Stimulated activated CD4-positive, alpha-beta T cell treated with anti-CD3 and anti-CD28 coated beads, Interleukin-1b, Interleukin-23, amount 100 ng/mL, for 4 hours (primary cell): ENCODE measurements at places on chromosomes 5 and 9.

GRCh38 chr5:24364711-24365110 lies 280.1 kb downstream of the CDH10 start:
- no peak for DNase-seq

GRCh38 chr5:60356745-60357144 lies 343.2 kb downstream of the DEPDC1B start:
- no peak for DNase-seq

DNA sequence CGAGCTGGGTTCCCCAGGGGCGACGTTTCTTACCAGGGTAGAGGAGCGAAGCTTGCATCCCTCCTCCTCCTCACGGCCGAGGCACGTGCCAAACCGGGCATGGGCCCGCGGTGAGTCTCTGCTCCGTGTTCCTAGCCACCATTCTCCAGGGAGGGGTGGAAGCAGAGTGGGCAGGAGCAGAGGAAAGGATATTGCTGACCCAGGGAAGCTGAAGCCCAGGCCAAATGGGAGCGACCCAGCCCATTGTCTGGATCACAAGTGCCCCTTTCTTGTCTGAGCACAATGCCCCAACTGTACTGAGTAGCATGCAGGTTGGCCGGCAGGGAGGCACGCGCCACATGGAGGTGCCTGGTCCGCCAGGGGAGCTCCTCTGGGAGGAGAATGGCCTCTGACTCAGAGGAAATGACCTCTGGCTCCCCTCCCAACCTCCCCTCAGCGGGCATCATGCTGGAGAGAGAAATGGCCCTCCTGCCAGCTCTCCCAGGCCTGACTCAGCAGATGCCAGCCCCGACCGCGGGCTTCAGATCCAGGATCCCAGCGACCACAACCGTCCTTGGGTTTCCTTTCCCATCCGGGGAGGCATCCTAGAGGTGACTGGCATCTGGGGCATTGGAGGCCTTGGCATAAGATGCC lies 1.1 kb downstream of the PRR7 start:
- no peak for DNase-seq

GRCh38 chr5:168979135-168979534 lies 321.8 kb downstream of the SLIT3 start:
- DNase-seq, result no peak

DNA sequence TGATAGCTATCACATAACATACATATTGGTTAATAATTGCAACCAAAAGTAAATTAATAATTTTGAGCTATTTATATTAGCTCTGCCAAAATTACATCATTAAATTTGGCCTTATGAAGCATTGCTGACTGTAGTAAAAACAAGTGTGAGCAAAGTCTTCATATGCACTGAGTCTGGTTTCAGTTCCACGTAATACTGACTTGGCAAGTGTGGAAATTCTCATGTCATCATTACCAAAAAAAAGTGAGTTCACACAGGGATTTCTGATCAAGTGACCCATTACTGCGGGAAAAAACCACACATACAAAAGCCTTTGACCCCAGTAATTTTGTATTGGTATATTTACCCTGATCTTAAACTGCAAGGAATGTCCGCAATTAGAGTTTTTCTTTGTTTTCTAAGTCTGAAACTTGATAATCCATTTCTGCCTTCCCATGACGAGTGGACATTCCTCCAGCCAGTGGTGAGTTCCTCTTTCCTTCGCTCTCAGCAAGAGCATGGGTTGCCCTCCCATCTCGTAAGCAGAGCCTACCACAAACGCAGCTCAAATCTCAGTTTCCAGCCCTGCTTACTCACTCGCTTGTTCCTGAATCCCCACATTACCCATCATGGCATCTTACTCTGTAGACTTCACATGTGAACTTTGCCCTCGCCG lies 220.2 kb upstream of the DMRT1 start:
- no peak for DNase-seq

DNA sequence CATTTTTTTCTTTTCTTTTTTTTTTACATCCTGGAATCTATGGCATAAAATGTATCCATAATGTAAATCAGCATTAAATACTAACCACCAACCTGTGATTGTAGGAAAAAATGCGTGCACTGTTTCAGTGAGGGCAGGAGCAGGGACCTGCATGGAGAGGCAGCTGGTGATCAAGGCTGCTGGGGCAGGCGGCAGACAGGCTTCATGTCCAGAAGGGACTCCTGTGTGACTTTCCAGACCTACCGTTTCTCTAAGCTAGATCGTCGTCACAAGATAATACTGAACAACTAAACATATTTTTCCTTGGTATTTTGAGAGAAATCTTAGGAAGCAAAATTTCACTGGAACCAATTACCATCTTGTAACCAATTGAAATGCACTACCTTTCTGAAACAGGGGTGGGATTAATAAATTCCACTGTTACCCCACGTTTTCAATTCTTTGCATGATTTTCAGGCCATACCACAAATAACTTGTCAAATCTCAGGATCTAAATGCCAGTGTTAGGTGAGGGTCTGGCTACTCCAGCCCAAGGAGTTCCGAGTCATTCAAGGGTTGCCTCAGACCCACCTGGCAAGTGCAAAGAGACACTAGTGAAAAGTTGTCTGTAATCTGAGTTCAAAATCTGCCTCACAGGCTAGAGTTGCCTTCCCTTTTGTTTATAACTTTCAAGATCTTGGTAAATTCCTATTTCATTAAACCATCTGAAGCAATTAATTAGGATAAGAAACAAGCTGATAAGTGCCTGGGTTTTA lies 198.2 kb downstream of the SEMA5A start:
- no peak for DNase-seq

- DNase-seq, result no peak
Measured at GRCh38 chr5:177035976-177036375, 13.5 kb downstream of the ZNF346 start.

GRCh38 chr9:114261026-114261425 lies 61.9 kb upstream of the ORM1 start:
- no peak for DNase-seq

DNA sequence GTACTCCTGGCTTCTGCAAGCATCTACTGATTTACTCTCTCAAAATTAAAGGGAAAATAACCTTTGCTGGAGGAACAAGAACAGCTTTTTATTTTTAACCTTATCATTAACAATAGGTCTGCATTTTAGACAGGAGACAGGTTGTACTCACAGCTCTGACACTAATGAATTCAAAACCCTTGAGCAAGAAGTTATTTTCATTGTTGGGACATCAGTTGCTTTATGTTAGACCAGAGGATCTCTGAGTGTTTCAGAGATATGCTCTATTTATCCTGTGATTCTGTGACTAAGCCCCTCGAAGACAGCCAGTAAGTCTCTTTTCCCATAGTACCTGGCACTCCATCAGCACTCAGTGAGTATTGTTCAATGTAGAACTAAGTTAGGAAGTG lies 190.2 kb upstream of the PCSK5 start:
- DNase-seq, result no peak

GRCh38 chr5:181166812-181167733 lies 19.7 kb downstream of the OR2V2 start:
- no peak for DNase-seq

GRCh38 chr9:3868012-3868411 lies 342.2 kb upstream of the RFX3 start:
- no peak for DNase-seq

GRCh38 chr5:17228821-17229291 lies 11.4 kb downstream of the BASP1 start:
- no peak for DNase-seq

DNA sequence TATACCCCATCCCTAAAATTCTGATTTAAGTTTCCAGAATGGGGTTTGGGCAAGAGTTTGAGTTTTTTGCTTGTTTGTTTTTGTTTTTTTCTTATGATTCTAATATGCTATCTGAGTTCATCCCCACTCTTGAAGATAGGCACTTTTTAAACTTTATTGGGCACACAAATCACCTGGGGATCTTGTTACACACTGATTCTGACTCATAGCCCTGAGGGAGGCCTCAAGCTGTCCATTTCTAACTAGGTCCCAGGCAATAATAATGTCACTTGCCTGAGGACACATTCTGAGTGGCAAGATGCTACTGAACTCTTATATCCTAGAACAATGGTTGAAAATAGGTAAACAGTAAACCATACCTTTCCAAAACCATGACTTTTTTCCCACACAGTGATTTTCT lies 22.8 kb upstream of the ABLIM3 start:
- DNase-seq, result no peak

GRCh38 chr9:85742597-85742936 lies 813 bp upstream of the AGTPBP1 start:
- no peak for DNase-seq

- peak; percentile 15 for DNase-seq
Measured at GRCh38 chr5:90473396-90474234, 956 bp downstream of the MBLAC2 start.

DNA sequence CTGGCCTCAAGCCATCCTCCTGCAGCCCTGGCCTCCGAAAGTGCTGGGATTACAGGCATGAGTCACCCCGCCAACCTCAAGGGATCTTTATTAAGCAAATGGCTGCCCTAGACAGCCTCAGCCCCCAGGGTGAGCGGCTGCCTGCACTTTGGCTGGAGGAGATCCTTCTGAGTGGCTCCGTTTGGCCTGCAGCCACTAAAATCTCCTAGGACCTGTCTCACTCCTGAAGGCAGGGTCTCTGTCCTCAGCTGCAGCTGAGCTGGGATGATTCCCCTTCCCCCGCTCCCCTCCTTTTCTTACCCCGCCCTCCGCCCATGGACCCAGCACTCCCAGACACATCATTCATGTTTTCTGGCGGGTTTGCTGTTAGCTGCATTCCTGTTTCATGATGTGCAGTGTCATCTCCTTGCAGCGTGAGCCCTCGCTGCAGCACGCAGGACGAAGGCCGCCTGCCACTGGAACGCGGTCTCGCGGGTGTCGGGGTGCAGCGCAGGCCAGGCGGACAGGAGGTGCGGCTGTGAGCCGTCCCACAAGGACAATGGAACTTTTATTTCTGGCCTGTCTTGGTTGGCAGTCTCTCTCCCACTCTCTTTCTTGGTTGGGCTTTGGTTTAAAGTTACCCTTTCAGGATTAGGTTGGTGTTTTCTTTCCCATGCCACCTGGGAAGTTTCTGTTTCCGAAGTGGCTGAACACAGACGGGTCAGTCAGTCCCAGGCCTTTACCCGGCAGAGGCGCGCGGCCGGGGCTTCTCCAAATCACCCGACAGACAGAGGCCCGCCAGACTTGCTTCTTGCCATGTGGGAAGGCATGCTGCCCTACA lies 137.1 kb downstream of the FOXD1 start:
- DNase-seq, result no peak

DNA sequence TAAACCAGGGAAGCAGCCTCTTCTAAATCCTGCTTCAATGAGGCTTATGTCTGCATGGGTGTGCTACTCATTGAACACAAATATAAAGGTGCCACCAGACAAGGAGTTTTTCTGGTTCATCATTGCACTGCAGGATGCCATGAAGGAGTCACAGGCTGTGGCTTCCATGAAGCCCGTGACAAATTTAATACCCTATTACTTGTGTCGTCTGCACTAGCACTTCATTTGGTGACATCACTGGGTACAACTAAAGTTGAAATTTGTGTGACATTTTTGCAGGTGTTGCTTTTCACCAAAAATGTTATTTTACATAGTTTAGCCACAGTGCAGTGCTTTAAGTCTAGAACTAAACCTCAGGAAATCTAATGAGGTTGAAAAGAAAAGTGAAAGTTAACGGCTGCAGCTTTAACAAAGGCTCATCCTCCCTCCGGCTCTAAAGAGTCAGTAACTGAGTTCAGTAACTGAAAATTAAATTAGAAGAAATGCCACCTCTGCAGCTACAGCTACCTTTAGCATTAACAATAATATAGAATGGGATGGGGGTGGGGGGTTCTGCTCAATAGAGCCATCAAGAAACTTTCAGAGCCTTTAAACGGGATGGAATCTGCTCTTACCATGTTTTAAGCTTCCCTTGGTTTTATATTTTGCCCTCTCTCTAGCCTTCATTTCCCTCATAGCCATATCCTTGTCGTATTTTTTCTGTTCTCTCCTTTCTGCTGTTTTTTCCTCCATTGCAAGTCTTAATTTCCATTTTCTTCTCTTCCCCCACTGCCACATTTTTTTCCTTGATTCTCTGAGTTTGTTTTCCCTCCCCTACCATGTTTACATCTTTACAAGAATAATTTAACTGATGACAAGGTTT lies 233.8 kb upstream of the TMEM161B start:
- no peak for DNase-seq

- no peak for DNase-seq
Measured at GRCh38 chr5:5421149-5421960, 1.1 kb upstream of the ICE1 start.

DNA sequence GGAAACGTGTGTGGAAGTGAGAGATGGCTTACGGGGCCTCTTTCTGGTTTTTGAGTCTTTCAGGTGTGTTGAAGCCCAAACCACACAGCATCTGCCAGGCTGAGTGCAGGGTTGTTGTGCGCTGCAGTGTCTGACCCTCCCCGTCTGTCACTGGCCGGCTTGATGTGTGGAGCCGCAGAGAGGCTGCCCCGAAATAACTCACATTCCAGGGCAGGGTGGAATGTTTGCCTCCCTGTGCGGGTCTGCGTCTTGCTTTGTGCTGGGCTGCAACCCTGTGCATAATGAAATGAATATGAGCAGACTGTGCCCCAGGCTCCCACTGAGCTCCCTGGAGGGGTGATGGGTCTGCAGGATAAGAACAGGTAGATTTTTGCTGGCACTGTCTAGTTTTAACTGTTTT lies 9.9 kb upstream of the PLEKHG4B start:
- no peak for DNase-seq

DNA sequence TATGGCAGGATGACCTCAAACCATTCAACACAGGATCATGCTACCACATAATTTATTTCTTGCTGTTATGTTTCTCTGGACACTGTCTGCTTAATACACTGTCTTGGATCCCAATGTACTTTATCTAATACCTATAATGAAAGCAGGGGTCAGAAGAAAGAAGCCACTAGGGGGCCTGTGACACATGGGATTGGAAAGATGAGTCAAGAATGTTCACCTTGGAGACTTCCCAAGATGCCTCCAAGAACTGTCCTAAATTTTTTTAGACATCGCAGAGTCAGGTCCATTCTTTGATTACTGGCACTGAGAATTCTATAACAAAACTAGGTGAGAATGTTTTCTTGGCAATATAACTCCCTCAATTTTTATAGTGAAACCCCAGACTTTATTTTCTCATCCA lies 305.8 kb upstream of the SMARCA2 start:
- DNase-seq, result no peak

DNA sequence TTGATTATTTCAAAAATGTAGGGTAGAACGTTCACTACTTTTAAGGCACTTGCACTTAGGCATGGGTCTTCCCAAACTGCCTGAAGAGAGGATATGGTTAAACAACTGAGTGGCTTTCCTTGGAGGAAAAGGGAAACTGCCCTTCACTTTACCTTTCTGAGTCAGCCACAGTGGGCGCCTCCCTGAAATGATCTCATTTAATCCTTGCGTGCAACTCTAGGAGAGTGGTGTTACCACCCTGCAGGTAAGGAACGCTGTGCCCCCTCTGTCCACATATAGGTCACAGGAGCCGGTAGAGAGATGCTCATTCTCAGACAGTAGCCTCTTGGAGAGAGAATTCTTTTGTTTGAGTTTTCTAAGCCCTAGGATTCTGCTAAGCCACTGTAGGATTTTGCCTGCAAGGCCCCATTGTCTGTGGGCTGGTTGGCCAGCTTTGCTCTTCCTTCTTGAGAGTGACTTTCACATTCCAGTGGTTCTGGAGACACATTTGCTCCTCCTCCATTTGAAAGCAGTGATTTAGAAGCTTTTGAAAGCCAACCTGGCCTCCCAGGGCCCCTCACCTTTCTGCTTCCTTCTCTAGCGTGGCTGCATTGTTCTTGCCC lies 110.3 kb upstream of the CTSL start:
- no peak for DNase-seq
